ENCODE measurements at places on chromosomes 16 and 17.

GRCh38 chr16:8511464-8511863 is 78.8 kb downstream of the TMEM114 start:
- DNase-seq = no peak

DNA sequence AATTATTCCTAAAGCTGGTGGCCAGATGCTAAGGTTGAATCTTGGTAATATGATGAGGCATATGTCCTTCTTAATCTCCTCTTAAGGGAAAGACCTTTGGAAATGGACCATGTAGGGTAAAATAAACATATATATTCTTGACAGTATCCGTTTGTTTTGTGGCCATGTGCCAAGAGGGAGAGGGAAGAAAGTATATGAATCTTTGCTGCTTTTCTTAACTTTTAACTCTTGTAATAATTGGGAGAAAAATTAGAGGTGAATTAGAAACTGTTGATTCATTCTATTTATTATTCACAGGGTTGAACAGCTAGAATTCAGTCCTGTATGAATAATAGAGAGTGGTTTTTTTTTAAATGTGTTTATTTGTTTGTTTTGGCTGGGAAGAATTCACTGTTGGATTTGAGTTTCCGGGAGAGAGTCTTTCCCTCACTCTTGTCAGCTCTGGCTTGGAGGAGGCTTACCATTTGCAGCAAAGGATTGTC is 31.6 kb downstream of the AATF start:
- no peak for DNase-seq

- DNase-seq = no peak
These were observed 699 bp upstream of the MAP1LC3B start for GRCh38 chr16:87391324-87391949.

GRCh38 chr17:4479982-4480751 is 18.5 kb upstream of the SPNS2 start:
- DNase-seq = no peak

- DNase-seq = no peak
These were observed 3.2 kb upstream of the SLC47A2 start for GRCh38 chr17:19719355-19720209.

DNA sequence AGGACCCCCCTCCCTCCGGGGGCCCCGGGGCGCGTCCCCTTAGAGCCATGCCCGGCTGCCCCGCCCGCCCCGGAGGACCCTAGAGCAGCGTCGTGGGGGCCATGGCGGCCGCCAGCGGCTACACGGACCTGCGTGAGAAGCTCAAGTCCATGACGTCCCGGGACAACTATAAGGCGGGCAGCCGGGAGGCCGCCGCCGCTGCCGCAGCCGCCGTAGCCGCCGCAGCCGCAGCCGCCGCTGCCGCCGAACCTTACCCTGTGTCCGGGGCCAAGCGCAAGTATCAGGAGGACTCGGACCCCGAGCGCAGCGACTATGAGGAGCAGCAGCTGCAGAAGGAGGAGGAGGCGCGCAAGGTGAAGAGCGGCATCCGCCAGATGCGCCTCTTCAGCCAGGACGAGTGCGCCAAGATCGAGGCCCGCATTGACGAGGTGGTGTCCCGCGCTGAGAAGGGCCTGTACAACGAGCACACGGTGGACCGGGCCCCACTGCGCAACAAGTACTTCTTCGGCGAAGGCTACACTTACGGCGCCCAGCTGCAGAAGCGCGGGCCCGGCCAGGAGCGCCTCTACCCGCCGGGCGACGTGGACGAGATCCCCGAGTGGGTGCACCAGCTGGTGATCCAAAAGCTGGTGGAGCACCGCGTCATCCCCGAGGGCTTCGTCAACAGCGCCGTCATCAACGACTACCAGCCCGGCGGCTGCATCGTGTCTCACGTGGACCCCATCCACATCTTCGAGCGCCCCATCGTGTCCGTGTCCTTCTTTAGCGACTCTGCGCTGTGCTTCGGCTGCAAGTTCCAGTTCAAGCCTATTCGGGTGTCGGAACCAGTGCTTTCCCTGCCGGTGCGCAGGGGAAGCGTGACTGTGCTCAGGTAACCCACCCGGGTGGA is 759 bp downstream of the ALKBH5 start:
- DNase-seq = peak; percentile 73

DNA sequence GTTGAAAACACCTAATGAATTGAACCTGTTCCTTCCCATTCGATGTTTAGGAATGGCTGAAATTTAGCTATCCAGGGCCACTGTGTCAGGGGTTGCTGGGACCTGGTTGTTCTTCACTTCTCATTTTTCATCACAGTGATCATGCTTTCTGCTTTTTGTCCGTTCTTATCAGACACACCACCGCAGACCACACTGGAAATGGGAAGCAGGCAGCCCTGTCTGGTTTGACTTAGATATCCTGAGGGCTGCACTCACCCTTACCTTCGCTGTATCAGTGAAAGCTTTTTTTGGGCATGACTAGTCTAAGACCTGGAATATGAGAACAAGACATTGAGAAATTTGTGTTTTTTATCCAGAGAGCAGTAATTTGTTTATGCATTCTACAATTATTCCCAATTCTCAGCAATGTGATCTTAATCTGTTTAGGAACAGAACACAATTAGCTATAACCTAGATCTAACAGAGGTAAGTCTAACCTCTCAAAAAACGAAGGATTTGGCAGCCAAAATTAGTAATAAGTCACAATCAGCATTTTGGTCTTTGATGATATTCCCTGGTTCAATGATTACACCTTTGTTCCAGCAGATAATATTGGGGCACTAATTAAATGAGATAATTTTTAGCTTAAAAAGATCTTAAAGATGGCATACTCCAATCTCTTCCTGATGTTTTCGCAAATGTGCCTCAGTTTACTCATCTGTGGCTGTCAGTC is 126.0 kb upstream of the GOT2 start:
- no peak for DNase-seq

- DNase-seq = no peak
These were observed 182.6 kb downstream of the LGALS9B start for GRCh38 chr17:20284570-20285295.

DNA sequence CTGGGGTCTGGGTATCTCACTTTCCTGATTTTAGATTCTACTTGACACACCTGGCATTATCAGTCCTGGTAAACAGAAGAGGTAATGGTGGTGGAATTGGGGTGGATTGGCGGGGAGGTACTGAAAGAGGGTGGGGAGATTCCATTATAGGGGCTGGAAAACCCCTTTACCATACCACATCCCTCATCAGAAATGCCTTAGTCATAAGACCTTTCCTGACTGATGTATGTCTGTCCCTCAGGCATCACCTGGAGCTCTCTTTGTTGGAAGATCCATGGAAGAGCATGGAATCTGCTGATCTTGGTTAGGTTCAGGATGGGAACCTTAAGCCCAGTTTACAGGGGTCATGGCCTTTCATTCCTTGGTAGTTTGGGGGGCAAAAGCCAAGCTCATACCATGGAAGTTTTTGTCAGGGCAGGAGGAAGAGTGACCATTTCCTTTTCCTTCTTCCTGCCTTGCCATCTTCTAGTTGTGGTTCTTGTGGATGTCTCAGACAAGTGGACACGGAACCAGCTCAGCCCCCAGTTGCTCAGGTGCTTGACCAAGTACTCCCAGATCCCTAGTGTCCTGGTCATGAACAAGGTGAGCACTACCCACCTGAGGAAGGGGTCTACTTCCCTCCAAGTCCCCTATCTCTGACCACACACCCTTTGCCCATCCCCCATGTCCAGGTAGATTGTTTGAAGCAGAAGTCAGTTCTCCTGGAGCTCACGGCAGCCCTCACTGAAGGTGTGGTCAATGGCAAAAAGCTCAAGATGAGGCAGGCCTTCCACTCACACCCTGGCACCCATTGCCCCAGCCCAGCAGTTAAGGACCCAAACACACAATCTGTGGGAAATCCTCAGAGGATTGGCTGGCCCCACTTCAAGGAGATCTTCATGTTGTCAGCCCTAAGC is 3.3 kb downstream of the ERAL1 start:
- DNase-seq = no peak

- no peak for DNase-seq
These were observed 140.0 kb downstream of the SPACA3 start for GRCh38 chr17:33131620-33132019.

GRCh38 chr16:68644715-68645493 is at the start of gene CDH3:
Gene CDH3 (plus strand): TSS chr16:68645310. CDS start chr16:68645380, 70 bp downstream.
- DNase-seq = peak; percentile 30

- DNase-seq = no peak
These were observed 14.3 kb upstream of the NAGLU start for GRCh38 chr17:42521666-42522262.

- DNase-seq = no peak
These were observed 209.7 kb downstream of the MSI2 start for GRCh38 chr17:57466017-57466471.

GRCh38 chr17:75383842-75384195 is 21.7 kb downstream of the GRB2 start:
- DNase-seq = no peak

GRCh38 chr17:7119314-7119713 is 4.7 kb upstream of the ASGR2 start:
- DNase-seq = no peak

GRCh38 chr17:78684026-78684425 is 98.0 kb downstream of the CYTH1 start:
- DNase-seq = no peak

DNA sequence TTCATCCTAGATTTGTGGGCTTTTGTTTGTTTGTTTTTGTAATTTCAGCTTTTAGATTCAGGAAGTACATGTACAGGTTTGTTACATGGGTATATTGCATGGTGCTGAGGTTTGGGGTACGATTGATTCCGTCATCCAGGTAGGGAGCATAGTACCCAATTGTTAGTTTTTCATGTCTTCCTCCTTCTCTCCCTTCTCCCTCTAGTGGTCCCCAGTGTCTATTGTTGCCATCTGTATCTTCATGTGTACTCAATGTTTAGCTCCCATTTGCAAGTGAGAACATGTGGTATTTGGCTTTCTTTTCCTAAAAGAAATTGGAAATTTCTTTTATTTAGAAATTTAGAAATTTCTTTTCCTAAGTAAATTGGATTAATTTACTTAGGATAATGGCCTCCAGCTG is 37.1 kb upstream of the BCAS3 start:
- no peak for DNase-seq

- peak; percentile 3 for DNase-seq
These were observed 54.8 kb downstream of the PLXDC1 start for GRCh38 chr17:39096508-39097149.

- DNase-seq = no peak
These were observed 12.4 kb downstream of the COL1A1 start for GRCh38 chr17:50188921-50189549.

DNA sequence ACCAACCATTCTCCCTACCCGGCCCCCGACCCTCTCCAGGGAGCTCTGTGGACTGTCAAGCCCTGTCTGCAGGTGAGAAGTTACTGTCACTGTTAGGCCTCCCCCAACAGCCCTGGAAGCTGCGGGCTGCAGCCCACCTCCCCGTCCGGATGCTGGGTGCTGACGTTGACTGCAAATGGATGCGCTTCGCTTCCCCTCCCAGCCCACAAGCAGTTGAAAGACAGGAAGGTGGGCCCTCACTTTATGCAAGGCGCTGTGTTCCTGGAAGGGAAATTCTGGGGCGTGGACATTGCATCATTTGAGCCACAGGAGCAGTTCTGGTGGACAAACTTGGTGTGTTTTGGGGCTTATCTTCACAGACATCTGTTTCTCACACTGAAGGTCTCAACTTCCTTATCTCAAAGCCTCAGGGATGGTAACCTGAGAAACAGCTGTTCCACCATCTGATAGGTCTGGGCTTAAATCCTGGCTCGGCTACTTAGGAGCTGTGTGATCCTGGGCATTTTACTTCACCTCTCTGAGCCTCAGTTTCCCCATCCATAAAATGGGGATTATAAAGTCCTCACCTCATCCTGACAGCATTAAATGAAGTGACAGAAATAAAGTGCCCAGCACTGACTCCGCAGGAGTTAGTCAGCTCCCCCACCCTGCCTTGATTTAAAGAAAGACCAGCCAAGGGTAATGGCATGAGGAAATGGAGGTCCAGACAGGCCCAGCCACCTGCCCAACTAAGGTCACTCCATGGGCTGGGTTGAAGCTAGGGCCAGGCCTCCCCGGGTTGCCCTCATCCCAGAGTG is 4.6 kb upstream of the DRC7 start:
- DNase-seq = peak; percentile 12

GRCh38 chr16:2710021-2710710 is 9.9 kb downstream of the PRSS27 start:
- DNase-seq = no peak

DNA sequence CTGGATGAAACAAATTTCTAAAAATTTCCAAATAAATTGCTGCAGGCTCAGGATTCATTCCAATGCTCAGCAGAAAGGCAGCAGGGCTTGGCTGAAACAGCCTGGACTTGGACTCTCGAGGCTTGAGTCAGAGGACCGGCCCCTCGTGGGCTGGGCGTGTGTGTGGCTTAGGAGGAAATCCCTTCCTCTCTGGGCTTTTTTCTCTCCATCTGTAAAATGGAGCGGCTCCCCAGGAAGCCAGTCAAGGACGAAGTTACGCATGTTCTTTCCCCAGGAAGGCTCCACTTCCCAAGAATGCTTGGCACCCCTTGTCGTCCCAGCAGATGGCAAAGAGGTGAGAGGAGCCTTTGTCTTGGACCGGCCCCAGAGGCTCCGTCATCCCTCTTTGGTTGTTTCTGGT is 13.5 kb downstream of the SLC46A1 start:
- DNase-seq = no peak

DNA sequence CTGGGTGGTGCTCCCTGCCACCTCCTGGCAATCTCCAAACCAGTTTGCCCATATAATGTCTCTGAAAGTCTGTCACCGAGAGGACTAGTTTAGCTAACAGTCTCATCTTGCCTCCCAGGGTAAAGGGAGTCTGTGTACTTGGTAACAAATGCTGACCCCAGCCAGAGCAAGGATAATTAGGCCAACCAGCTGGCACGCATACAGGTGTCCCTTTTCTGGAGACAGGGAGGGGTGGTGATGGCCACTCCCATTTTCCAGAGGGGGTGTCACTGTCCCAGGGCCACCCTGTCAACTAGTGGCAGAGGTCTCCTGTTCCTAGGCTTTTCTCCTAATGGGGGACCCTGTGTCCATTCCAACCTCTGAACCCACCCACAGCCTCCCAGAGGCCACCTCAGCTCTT is 8.1 kb downstream of the FAM83G start:
- DNase-seq = no peak

GRCh38 chr17:43772877-43773648 is 5.7 kb downstream of the DUSP3 start:
- no peak for DNase-seq

- DNase-seq = no peak
These were observed 4.0 kb downstream of the SDF2 start for GRCh38 chr17:28657756-28658155.

GRCh38 chr16:58492735-58493134 is 7.2 kb upstream of the NDRG4 start:
- DNase-seq = no peak

- no peak for DNase-seq
These were observed 85.7 kb downstream of the MGAT5B start for GRCh38 chr17:76953946-76954345.

GRCh38 chr17:21239680-21240368 is 13.4 kb downstream of the NATD1 start:
- DNase-seq = no peak

DNA sequence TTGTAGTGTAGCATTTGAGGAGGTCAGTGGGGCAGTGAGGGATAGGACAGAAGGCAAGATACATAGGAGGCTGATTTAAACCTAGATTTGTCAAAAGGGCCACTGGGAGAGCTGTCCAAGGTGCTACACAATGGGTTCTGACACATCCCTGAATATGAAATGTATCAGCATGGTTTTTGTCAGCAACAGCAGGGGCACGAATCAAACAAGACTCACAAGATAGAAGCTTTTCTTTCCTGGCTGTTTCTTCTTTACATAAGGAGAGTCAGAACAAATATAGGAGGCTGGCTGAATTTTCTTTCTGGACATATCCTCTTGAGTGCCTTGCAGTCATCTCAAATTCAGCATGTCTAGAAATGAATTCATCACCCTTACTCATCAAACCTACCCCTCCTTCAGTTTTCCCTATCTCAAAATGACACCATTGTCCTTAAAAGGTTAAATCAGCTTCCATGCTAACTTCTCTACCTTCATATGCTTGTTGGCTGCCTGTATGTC is 130.5 kb downstream of the NPIPB5 start:
- DNase-seq = no peak

Measured in stimulated activated CD4-positive, alpha-beta T cell treated with anti-CD3 and anti-CD28 coated beads, Interleukin-4, amount 100 ng/mL, for 1 hour (primary cell).